ENCODE measurements at places on chromosomes 3 and 15. TPM values are rescaled to one million over a fixed set of nuclear protein-coding genes. Genes with fewer than 3 reads are reported as not detected.

DNA sequence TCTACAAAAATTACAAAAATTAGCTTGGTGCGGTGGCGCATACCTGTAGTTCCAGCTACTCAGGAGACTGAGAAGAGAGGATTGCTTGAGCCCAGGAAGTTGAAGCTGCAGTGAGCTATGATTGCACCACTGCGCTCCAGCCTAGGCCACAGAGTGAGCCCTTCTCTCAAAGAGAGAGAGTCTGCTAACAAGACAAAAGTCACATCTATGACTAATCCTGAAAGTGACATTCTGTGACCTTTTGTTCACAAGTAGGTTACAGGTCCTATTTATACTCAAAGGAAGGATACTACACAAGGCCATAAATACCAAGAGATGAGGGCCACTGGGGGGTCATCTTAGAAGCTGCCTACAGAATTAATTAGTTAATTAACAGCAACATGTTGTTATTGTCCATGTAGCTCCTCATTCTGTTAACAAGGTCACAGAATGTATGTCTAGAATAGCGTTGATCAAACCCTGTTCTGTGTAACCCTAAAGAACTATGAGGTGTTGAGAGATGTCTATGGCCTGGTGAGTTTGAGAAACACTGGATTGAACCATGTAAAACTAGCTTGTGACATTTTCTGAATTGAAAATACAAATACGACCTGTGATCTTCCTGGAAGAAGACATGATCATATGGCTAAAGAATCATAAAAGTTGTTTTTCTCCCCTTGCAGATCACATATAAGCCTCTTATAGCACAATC, 97.0 kb downstream of the SAMMSON start:
- DNase-seq, result no peak

The RLBP1 gene
- not detected for total RNA-seq

The GOLGA6D gene
- 0.27 TPM for total RNA-seq

GRCh38 chr15:88835646-88836045, 32.4 kb downstream of the ACAN start:
- DNase-seq, result no peak

The EOGT gene
- total RNA-seq, result 21.0 TPM

DNA sequence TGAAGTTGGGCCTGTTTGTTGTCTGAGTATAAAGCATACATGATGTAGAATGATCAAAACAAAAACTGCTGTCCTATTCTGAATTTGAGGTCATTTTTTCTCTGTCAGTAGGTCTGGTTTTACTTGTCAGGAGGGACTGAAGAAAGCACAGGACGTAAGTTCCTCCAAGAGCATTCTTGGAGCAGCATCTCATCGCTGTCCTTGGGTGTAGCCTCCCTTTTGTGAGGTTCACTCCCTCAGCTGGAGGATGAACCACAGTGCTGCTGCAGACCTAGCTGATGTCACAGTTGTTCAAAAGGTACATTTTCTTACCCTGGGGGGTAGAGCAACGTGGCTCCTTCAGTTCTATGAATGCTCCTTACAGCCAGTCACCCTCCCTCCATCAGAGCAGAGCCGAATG, 490.0 kb upstream of the TBL1XR1 start:
- no peak for DNase-seq

- DNase-seq, result no peak
Measured at GRCh38 chr3:129010310-129010956, 9.3 kb downstream of the EFCC1 start.

The C3orf49 gene
- total RNA-seq, result not detected

DNA sequence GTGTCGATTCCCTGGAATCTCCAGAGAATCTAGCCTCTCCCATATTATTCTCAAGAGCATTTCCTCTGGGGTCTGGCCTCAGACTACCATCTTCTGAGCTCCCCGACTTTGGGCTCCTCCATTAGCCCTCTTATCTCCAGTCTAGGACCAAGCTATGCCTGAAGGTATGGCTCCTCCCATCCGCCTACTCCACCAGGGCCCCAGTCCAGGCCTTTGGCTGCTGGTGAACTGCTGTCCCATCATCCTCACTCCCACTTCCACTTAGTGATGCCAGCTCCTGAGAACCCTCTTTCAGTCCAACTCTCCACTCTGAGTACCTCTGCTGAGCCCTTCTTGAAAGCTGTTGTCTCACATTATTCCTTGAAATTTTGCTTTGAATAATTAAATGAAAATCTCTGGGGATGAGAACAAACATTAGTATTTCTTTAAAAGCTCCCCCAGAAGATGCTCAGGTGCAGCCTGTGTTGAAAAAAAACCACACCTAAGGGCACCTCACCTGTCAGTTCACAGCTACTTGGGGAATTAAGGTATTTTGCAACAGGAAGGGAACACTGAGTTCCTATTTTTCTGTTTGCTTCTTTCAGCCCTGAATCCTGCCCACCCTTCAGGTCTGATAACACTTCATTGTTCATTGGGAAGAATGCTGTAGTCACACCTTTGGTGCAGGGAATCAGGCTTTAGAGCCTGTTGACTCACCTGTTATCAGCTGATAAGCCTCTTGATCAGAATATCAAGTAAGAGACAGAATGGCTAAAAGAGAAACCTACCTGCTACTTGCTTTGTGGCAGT, 9.5 kb downstream of the CLDN18 start:
- no peak for DNase-seq

GRCh38 chr3:55569033-55569599, 82.0 kb upstream of the WNT5A start:
- DNase-seq, result no peak

GRCh38 chr15:64398575-64398974, 10.9 kb downstream of the TRIP4 start:
- DNase-seq, result no peak

GRCh38 chr15:92655178-92655995, at the start of gene FAM174B:
TSS of gene FAM174B (minus strand) at chr15:92655775.
- DNase-seq, result peak; percentile 68

DNA sequence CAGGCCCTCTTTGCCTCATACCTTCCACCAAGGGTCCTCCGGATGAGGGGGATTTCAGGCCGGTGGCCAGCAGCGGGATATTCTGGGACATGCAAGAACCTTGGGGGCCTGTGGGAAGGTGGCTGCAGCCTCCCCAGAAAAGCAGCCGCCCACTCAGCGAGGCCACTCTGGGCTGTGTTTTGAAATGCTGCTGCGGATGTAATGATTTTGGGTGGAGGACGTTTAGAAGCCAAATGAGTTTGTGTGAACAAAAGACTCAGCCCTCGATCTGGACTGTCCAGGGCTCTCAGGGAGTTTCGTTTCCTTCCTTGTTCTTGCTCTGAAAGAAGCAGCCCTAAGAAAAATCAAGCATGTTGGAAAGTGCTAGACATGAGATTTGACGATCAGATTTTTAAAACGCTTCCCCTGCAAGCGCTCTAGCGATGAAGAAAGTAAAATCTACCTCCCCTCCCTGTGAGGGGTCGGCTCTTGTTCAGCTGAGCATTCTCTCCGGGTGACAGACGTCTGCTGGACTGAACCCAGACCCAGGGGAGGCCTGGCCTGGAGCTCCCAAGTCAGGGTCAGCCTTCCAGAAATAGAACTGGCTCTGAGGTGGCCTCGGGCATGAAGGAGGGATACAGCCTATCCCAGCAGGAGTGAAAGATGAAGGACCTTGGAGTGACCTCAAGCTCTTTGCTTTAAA, 12.9 kb downstream of the HEG1 start:
- no peak for DNase-seq

DNA sequence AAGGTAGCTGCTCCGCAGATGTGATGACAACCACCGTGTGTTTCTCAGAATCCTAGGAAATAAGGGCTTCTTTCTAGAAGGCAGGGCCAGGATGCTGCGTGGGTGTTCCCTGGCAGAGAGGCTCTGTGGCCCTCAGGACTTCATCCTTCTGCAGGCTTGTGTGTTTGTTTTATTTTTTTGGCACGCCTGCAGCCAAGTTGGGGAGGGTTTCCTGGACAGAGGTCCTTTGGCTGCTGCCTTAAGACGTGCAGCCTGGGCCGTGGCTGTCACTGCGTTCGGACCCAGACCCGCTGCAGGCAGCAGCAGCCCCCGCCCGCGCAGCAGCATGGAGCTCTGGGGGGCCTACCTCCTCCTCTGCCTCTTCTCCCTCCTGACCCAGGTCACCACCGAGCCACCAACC, at the start of gene CLEC3B:
TSS of gene CLEC3B (plus strand) at position 266 of the 400 bp plus-strand sequence. CDS start at position 326, 60 bp downstream.
- DNase-seq, result no peak

GRCh38 chr3:15470261-15470660, 42.9 kb downstream of the EAF1 start:
- DNase-seq, result no peak

- DNase-seq, result no peak
Measured at GRCh38 chr3:155895379-155895900, 25.0 kb downstream of the GMPS start.

DNA sequence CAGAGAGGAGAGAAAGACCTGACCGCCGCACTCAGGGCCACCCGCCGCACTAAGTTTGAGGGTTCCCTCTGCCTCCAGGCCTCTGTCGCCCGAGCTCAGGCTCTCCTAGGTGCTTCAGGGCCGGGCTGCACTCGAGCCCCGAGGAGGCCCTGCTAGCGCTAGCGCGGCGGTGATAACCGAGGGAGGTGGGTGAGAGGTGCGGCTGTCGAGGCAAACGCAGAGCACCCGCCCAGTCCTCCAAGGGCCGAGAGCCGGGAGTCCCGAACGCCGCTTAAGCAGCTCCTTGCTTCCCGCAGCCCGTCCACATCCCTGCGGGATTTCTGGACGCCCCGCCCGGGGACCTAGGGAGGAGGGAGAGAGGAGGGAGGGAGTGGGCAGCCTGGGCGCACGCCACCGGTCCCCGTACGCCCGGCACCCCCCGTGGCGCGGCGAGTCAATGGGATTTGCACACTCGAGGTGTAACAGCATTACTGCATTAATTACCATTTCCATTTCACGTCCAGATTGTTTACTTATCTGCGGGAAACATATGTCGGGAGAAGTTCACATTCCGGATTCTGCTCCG, 6.8 kb downstream of the SOX14 start:
- DNase-seq, result no peak

DNA sequence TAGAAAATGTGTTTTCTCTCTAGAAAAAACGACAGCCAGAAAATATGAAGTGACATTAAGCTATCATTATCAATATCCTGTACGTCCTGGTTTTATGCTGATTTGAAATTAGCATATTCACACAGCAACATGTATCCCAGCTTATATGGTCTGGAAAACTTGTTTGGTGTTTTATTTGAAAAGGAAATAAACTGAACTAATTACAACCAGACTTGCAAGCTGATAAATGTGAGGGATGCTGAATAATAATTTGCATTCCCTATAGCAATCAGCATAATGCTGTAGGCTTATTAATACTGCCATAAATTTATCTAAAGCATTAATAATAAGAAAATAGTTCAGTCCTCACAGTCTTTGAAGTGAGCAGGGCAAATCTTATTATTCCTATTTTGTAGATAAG, 336.9 kb upstream of the UMPS start:
- DNase-seq, result no peak

The TCF12 gene
- total RNA-seq, result 115 TPM

DNA sequence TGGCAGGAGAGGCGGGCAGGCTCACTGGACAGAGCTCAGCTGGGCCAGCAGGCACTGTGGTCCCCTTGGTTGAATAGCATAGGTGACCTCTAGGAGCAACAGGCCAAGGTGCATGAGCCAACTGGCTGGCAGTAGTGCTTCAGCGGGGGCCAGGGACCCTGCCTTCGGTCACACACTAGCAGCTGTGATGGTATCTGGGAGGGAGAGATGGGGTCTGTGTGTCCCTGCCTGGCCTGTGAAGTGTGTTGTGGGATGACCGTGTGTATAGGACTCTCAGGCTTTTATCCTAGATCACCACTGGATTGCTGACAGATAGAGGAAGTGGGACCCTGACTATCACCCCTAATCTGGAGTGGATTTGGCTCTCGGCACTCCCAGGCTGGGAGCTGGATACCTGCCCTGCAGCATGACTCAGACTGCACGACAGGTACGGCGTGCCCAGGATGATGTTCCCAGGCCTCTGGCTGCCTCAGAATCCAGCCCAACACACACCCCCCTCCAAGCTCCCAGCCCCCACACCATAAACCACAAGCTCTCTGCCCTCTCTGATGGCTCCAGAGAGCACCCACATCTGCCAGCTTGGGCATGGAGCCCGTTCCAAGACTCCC, 7.8 kb downstream of the RPS17 start:
- DNase-seq, result no peak

The TRPM1 gene
- total RNA-seq, result not detected

- DNase-seq, result no peak
Measured at GRCh38 chr15:55824857-55825613, 82.1 kb upstream of the PRTG start.

The C3orf22 gene
- total RNA-seq, result not detected

The GOLGA8J gene
- not detected for total RNA-seq

The KLF15 gene
- total RNA-seq, result 8.2 TPM

The MESP1 gene
- 5.9 TPM for total RNA-seq

The MEIS2 gene
- 24.5 TPM for total RNA-seq

The FANCD2OS gene
- total RNA-seq, result not detected

DNA sequence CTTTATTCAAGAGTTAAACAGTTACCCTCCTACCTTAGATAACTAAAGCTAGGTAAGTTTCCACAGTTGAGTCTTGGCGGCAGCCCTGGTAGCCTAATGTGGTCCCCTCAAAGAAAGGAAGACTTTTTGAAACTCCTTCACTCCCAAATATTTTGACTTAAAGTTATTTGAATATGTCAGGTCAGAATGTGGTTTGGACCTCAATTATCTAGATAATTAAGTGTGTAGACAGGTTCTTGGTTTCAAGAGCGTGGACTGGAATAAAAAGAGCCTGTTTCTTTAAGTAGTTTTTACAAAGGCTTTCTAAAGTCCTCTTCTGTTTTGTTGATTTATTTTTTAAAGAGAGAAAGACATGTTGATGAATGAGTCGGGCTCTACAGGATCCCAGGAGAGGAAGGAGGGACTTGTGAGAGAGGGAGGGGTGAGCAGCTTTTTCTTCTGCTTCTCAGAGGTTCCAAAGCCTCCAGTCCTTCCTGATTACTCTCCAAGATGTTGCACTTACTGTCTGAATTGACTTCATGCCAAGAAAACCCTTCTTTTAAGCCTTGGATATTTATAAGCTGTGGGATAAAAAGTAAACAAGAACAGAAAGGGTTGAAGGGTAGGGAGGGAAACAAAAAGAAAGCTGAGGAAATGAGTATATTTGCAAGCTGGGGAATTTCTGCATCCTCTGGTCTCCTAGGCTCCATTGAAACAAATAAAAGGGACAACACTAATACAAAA, 457.4 kb downstream of the IGSF11 start:
- DNase-seq, result no peak

The QTRT2 gene
- 44.3 TPM for total RNA-seq

The CHRNA7 gene
- 2.0 TPM for total RNA-seq

The AGBL1 gene
- total RNA-seq, result not detected

DNA sequence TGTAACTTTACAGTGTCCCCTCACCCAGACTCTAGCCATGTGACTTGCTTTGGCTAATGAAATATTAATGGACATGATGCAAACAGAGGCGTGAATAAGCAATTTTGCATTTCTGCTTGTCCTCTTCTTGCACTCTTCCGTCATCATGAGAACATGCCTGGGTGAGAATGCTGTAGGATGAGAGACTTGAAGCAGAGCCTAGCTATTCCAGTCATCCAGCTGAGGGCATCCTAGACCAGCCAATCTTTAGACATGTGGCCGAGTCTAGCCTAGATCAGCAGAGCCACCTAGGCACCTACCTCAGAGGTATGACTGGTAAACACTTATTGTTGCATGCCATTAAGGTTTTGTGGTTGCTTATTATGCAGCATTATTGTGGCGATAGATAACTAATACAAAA, 450.5 kb upstream of the AZI2 start:
- no peak for DNase-seq
